ENCODE measurements at places on chromosomes 13 and 19. TPM values are rescaled to one million over a fixed set of nuclear protein-coding genes. Genes with fewer than 3 reads are reported as not detected.

The CGB7 gene
- 2.7 TPM for total RNA-seq

The SHFL gene
- 19.1 TPM for total RNA-seq

The PSG1 gene
- not detected for total RNA-seq

The NLRP12 gene
- not detected for total RNA-seq

The LIM2 gene
- not detected for total RNA-seq

The HIPK4 gene
- total RNA-seq: under 0.01 TPM

The KLF12 gene
- 7.4 TPM for total RNA-seq

The OLFM4 gene
- total RNA-seq: not detected

The TMPRSS9 gene
- 0.26 TPM for total RNA-seq

The LAIR2 gene
- not detected for total RNA-seq

The CEACAM8 gene
- not detected for total RNA-seq

The SUGP1 gene
- 30.8 TPM for total RNA-seq

The TRPC4 gene
- 6.9 TPM for total RNA-seq

The SIGLEC10 gene
- not detected for total RNA-seq

The LONP1 gene
- total RNA-seq: 89.7 TPM

The ZNF699 gene
- total RNA-seq: 12.6 TPM

The C1QTNF9 gene
- not detected for total RNA-seq

The IZUMO4 gene
- total RNA-seq: 2.9 TPM

The ZNF235 gene
- total RNA-seq: 4.0 TPM

The ZNF418 gene
- 1.7 TPM for total RNA-seq

The AMER2 gene
- not detected for total RNA-seq

The ZNF562 gene
- 11.2 TPM for total RNA-seq

The PRTN3 gene
- 2.6 TPM for total RNA-seq

The PSG7 gene
- not detected for total RNA-seq

The CD33 gene
- total RNA-seq: not detected

The CFAP97D2 gene
- not detected for total RNA-seq

The CPB2 gene
- not detected for total RNA-seq

The PABPC3 gene
- total RNA-seq: 0.56 TPM

The FGF22 gene
- total RNA-seq: not detected

The ADGRE1 gene
- not detected for total RNA-seq

The BICRA gene
- 3.4 TPM for total RNA-seq

The ZSCAN4 gene
- total RNA-seq: not detected

The SIGLEC8 gene
- total RNA-seq: not detected

The NCCRP1 gene
- not detected for total RNA-seq

The FBXO27 gene
- total RNA-seq: 3.4 TPM

The INSR gene
- total RNA-seq: 6.3 TPM

The OR4F17 gene
- not detected for total RNA-seq

The OVOL3 gene
- not detected for total RNA-seq
